D721Med (cell line): ENCODE measurements at places on chromosomes 3 and 15.

GRCh38 chr3:190166948-190167347, 46.3 kb upstream of the P3H2 start:
- no peak for DNase-seq

DNA sequence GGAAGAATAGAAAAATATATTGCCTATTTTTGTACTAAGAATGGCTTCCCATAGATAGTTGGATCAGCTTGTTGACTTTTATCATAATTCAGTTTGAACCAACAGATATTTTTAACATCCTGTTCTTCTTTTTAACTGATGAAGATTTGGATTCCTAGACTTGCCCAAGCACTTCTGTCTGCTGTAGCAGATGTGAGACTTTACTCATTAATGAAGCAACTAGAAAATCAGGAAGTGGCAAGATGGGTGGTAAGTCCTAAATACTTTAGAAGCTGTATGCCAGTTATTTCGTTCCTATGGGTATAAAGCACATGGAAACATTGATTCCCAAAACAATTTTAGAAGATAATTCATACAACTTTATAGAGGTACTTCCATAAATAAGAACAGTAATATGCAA, 8.4 kb downstream of the PIGB start:
- no peak for DNase-seq

- no peak for DNase-seq
These were observed 153.7 kb upstream of the KCNMB2 start for GRCh38 chr3:178382449-178383061.

DNA sequence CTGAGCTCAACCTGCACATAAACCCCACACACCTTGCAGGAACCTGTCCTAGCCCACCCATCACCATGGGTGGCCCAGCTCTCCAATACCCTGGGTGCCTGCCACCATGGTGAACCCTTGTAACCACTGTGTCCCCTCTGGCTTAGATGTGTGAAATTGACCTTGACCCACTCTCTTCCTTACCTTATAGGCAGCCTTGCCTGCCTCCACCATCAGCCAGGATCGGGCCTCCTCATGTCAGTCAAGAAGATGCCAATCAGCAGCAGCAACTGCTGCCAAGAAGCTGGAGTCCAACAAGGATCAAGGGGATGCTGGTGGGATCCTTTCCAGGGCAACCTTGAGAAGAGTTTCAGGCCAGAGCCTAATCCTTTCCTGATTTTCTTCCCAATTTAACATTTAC, 8.8 kb upstream of the CYP11A1 start:
- no peak for DNase-seq

DNA sequence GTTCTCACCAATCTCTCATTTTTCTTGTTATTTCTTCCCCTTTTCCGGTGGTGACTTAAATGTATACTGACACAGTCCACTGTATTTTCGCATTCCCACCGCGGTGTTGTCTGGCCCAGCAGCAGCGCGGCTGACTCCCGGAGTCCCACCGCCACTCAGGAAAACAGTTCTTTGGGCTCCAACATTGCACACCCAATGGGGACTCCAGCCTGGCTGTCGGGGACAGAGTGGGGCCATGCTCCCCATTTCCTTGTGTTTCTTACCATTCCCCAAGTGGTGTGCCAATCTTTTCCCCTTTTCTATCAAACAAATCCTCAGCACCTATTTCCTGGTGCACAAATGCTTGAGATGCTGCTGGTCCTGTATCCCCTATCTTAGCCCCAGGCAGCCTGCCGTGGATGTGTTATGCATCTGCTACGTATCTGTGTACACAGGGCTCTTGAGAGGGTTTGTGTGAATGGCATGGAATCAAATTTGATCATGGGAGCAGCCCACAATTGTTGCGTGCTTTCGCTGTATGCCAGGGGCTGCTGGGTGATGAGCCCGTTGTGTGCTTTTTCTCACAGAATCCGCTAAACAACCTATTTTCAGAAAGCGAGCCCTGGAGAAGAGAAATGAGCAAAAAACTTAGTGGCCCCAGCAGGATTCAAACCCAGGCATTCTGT, 219.1 kb upstream of the RGMA start:
- no peak for DNase-seq

DNA sequence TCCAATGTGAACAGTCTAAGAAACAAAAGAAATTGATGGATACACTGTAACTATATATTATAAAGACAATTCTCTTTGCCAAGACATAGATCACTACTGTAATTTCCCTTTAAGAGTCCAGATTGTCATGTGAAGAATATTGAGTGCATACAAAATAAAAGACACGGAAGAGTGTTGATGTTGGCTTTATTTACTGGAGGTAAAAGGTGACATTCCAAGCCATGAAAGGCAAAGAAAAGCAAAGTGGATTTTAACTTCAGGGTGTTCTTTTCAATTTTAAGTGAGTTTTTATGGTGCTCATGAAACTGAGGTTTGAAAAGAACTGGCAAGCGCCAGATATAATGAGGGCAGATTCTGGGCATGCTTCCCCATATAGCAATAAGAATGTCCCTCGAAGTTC, 529.3 kb downstream of the MECOM start:
- no peak for DNase-seq

GRCh38 chr3:62332835-62333244, 40.5 kb downstream of the FEZF2 start:
- DNase-seq, result no peak

- DNase-seq, result no peak
These were observed 19.2 kb upstream of the MYZAP start for GRCh38 chr15:57572468-57572867.

- DNase-seq, result no peak
These were observed 4.6 kb downstream of the SKOR1 start for GRCh38 chr15:67829647-67830504.

DNA sequence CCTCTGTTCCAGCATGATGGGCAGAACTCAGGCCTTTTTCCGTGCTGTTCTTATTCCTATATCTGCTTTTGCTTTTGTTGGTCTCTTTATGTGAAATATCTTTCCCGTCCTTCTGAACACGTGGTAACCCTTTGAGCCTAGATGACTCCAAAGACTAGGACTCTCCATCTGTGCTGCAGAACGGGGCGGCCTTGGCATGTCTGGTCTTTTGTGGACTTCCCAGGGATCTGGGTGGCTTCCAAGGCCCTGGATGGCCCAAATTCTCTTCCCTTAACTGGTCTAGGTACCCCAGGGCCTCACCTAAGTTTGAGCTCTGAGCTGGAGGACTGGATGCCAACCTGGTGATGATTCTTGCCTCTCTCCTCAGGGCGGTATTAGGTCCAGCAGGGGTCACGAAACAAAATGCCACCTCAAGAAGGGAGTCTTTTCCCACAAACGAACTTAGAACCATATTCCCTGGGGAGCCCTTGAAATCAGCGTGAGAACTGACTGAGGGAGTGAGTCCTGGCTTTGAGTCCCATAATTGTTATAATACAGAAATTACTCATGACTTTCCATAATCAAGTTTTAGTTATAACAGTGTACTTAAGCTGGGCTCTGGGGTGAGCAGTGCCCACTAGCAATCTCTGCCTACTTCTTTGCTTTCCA, 13.8 kb downstream of the TLNRD1 start:
- no peak for DNase-seq

DNA sequence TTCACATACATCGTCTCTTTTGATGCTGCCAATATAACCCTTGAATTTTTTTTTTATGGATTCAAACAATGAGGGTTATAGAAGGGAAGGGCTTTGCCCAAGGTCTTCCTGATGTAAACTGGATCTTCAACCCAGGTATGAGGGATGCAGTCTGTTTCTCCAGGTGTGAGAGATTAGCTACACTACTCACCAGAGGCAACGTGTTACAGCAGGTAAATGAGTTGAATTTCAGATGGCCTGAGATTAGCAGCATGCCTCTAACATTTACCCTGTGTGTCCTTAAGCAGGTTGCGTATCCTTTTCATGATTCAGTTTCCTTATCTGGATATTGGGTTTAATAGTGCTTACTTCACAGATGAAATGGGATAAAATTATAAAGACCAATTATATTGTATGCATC, 1.9 kb downstream of the RTP4 start:
- no peak for DNase-seq

DNA sequence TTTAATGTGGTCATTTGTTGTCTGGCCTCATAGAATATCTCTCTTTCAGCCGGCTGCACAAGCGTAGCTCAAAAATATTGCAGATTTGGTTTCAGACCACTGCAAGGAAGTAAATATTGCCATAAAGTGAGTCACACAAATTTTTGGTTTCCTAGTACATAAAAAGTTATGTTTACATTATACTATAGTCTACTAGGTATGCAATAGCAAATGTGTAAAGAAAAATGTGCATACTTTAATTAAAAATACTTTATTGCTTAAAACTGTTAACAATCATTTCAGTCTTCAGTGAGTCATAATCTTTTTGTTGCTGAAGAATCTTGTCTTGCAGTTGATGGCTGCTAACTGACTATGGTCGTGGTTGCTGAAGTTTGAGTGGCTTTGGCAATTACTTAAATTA, 425.1 kb upstream of the ROBO1 start:
- no peak for DNase-seq

- DNase-seq, result no peak
These were observed 500.9 kb downstream of the SOX2 start for GRCh38 chr3:182212479-182213076.

GRCh38 chr15:48954538-48954937, 9.2 kb downstream of the SHC4 start:
- DNase-seq, result no peak

DNA sequence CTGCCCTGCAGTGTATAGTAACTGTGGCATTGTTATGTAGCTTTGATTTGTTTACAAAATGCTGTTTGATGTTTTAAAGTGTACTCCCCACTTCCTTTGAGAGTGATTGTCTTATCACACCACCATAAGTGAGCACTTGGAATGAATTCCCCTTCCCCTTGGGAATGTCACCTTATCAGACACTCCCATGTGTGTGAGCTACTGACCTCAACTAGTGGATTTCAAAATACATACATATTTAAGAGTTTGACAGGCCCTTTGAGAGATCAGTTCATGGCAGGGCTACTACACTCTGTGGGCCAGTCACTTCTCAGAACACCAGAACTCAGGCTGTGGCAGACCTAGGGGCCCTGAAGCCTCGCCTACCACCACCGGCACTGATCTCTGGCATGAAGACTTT, 547.6 kb downstream of the NR2F2 start:
- DNase-seq, result no peak

- peak; percentile 11 for DNase-seq
These were observed 23.1 kb downstream of the PLXNB1 start for GRCh38 chr3:48406443-48407431.
